ENCODE measurements at places on chromosomes 5 and 9. TPM values are rescaled to one million over a fixed set of nuclear protein-coding genes. Genes with fewer than 3 reads are reported as not detected.

- DNase-seq: no peak
These were observed 966.0 kb upstream of the COX7C start for GRCh38 chr5:85651731-85652130.

- no peak for DNase-seq
These were observed 44.4 kb downstream of the PRKACG start for GRCh38 chr9:68969538-68969937.

- DNase-seq: no peak
These were observed 140.0 kb upstream of the RAPGEF1 start for GRCh38 chr9:131879911-131880290.

DNA sequence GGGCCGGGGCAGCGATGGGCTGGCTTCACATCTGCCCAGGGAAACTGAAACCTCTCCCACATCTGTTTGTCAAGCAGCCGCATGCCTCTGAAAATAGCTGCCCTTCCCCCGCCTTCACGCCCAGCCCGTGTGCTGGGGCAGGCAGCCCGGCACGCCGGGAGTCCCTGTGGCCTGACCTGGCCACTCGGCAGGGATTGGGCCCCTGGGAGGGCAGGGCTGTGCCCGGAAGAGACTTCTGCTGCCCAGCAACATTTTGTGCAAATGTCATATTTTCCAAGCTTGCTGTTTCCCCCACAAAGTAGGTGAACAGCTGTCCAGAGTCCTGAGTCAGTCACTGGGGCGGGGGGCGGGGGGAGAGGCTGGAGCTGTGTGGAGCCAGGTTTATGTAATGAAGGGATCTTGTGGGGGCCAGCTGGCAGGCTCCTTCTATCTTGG, 8.2 kb downstream of the COL27A1 start:
- DNase-seq: peak; percentile 63

DNA sequence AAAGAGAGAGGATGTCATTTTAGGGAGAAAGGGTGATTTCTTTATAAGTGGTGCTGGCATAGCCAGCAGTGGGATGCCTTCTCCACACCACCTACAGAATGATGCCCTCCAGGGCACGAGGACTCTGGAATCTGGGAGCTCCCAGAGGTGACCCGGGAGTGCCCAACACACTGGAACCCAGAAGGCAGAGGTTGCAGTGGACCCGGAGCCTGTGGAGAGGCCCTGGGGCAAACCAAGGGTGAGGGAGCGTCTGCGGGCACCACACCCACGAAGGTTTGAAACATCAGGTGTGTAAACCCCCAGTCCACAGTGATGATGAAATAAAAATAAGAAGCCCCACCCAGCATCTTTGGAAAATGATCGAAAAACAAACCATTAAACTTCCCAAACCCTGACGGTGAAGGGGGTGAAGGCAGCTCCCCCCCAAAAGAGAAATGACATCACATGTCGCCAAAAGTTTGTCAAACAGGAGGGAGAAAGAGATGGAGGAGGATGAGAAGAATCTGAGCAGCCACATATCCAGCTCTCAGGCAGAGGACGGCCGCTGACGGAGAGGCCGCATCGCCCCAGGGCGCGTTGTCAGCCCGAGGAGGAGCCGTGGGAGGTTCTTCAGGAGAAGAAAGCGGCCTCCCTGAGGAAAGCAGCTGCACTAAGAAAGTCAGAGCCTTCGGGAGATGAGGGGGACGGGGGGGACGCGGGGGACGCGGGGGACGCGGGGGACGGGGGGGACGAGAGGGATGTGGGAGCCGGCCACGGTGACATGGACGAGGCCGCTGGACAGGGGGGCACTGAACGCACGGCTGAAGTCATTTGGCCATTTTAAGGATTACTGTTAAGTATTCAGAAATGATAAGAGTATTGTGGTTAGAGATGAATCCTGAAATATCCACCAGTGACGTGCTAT, 43.1 kb upstream of the NSMF start:
- peak; percentile 79 for DNase-seq

DNA sequence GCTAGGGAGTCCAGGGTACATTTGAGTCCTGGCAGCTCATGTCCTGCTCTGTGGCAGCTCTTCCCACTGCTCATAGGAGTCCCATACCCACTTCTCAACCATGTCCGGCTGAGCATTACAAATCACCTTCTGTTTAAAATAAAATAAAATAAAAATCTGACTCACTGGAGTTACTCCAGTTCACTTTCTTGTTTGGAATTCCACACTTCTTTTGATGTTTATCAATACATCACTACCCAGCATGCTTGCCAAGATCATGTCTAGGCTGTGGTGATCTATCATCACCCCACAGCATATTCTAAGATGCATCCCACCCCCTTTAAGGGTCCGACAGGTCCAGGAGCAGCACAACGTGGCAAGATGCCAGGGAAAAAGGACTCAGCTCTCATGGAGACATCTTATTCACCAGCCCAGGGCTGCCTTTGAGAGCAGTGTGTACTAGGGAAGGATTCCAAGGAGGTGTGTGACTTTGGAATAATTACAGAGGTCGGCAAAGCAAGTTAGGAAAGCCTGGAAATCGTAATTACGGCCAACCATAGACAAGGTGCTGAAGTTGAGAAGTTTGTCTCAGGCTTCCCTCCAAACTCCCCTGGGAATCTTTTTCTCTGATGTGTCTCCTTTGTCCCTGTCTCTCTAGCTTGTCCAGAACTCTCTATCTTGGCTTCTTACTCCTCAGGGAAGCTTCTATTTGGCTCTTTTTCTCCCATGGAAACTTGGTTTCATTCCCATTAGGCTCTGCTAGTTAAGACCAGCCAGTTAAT, 111.4 kb upstream of the SLC1A3 start:
- peak; percentile 33 for DNase-seq

GRCh38 chr5:103674251-103674650, 111.7 kb upstream of the NUDT12 start:
- DNase-seq: no peak

- no peak for DNase-seq
These were observed 25.9 kb downstream of the CDC42SE2 start for GRCh38 chr5:131289738-131290137.

- DNase-seq: peak; percentile 96
These were observed at the start of gene MCC for GRCh38 chr5:113487781-113488644. MCC (minus strand) TSS chr5:113488453.

DNA sequence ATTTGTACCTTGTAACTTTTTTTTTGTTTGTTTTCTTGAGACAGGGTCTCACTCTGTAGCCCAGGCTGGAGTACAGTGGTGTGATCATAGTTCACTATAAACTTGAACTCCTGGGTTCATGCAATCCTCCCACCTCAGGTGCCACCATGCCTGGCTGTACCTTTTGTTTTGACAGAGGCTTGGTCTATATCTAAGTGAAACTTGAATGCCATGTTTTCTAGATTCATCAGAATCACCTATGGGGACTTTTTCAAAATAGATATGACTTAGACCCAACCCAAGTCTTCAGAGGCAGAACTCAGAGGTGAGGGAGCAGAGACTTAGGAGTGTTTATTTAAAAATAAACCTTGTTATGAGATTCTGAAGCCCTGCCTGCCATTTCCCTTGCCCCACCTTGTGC, 128.4 kb downstream of the PTTG1 start:
- no peak for DNase-seq

AGXT2 gene
- not detected for total RNA-seq

DNA sequence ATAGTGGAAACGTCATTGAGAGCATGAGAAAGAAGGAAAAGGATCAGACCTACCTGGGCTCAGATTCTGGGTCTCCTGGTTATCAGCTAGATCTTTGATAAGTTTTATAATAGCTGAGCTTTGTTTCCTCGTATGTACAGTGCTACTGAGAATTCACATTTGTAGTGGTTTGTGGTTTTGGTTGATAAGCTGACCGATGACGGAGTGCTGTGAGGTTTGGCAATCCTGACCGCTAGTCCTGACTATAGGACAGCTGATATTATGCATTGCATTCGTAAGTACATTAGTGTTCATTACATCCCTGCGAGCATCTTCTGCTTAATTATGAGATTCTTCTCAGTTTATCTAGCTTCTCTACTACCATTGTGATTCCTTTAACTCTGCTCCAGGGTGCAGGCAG, 190.7 kb upstream of the SLC27A6 start:
- peak; percentile 86 for DNase-seq

DNA sequence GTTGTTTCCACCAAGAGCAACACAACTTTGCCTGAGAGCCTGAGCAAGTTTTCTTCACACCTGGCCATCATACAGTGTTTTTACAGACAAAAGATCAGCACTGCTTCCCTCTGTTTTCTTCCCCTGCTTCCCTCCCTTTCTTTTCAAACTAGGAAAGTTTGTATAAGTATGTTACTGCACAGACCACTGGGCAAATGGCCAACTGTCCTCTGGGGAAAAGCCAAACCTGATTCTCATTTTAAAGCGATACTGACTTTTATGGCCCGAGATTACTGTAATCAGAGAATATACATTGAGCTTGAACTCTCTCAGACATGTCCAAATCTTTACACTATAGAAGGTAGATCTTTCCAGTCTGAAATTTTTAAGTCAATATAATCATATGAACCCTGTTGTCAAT, 415.0 kb downstream of the NFIB start:
- no peak for DNase-seq

- peak; percentile 62 for DNase-seq
These were observed 938.3 kb upstream of the PTPRD start for GRCh38 chr9:11551106-11551505.

GRCh38 chr9:86639899-86640379, 285.7 kb upstream of the TUT7 start:
- peak; percentile 30 for DNase-seq

PCDHB16 gene
- 4.8 TPM for total RNA-seq

GABRA1 gene
- total RNA-seq: 9.7 TPM

DNA sequence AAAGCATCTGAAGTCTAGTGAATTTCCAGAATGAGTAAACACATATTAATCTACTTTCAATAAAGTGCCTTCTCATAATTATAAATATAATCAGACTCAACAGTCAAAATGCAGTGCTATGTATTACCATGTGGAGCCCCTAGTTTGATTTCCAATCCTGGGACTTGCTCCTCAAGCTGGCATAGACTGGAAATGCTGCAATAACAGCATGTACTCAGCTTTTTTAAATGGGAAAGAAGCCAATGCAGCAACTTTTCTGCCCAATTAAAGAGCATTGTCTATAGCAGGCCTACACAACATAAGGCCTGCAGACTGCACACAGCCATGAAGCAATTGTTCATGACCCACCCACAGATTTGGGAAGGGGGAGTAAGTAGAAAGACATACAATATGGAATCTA, 103.2 kb downstream of the NR2F1-AS1 start:
- no peak for DNase-seq

GRCh38 chr9:86009133-86009532, 68.2 kb downstream of the NAA35 start:
- DNase-seq: no peak

CDX1 gene
- total RNA-seq: 1.3 TPM

All from Daoy (cell line).